Right cardiac atrium (tissue), 5 donors: ENCODE measurements at places on chromosomes 16 and 17. TPM values are rescaled to one million over a fixed set of nuclear protein-coding genes. Genes with fewer than 3 reads are reported as not detected.

DNA sequence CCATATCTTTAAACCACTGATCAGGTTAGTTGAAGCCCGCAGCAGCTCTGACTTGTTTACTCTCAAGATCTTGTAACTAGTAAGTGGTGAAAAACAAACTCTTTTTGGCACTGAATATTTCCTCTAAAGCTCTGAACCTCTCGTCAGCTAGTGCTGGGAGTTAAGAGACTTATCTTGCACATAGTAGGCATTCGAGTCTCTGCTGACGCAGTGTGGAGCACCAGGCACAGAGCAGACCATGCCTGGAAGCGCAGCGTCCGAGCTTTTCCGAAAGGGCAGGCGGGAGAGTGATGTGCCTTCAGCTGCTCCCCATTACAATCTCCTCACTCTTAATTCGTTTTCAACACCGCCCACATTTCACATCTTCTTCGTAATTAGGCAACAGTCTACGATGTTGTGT is 63.0 kb downstream of the SMG6 start:
- peak; percentile 69 for DNase-seq

GRCh38 chr17:55322453-55322985 is 57.8 kb downstream of the HLF start:
- no peak for DNase-seq

DNA sequence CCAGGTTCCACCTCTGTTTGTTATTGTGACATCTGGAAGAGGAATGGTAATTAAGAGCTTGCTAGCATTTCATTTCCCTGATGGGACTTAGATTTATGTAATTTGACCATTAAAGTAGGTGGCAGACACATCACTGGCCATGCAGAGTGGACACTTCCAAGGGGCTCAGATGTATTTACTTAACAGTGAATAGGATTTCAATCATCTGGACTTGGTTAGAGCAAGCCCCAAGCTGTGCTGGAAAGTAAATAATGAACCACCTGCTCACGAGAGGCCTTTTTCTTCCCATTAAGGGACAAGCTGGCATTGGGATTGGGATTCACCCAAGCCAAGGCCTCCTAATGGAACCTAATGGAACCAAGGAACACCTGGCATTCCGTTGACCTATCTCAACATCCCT is 395.3 kb downstream of the HS3ST4 start:
- no peak for DNase-seq

- no peak for DNase-seq
Observed at GRCh38 chr17:12821376-12821940, 32.2 kb downstream of the ARHGAP44 start.

TBX6 gene
- 0.88 TPM for total RNA-seq
